ENCODE measurements at places on chromosomes 13 and 19.

GRCh38 chr19:33177417-33177979 lies 16.6 kb upstream of the LRP3 start:
- DNase-seq: no peak

DNA sequence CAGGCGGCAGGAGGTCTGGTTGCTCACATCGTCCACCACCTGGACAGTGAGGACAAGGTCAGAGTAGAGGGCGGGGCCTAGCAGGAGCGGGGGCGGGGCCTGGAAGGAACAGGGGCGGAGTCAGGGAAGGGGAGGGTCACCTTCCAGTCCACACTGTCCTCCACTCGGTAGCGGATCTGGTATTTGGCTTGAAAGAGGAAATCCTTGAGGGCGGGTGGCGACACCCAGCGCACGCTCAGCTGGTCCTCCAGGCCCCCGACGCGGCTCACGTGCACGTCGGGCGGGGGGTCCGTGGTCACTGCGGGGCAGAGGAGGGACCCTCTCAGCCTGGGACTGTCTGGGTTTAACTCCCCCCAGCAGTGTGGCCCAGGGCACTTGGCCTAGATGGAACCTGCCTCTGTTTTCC lies 8.2 kb downstream of the REX1BD start:
- peak; percentile 51 for DNase-seq

GRCh38 chr19:15318241-15318691 lies 14.1 kb downstream of the BRD4 start:
- no peak for DNase-seq

DNA sequence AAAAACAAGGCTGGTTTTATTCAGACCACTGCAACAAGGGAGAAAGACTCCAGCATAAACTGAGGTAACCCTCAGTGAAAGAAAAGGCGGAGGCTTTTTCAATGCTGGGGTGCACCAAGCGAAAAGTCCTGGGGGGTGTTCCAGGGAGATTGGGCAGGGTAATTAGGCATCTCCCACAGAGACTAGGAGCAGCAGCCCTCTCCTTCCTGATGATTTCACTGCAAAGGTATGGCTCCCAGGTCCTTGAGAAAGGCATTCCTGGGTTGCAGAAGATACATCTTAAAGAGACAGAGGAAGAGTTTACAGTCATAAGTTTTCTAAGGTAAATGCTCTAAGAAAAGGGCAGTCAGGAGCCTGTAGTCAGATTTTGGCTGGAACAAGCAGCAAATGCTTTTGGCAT lies 412.0 kb downstream of the FOXO1 start:
- no peak for DNase-seq

DNA sequence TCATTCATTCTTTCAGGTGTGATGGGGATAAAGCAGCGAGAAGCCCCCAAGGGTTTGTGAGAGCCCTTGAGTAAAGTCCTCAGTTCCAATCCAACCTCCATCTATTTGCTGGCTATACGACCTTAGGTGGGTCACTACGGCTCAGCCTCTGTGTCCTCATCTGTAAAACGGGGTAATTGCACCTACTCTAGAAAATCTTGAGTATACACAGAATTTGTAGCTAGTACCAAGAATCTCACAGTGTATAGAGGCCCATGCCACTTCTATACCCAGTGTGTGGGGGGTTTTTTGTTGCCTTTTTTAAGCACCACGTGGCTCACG lies 406 bp upstream of the DNMT1 start:
- DNase-seq: no peak

GRCh38 chr13:109874484-109875454 lies 88.4 kb upstream of the IRS2 start:
- DNase-seq: no peak

- no peak for DNase-seq
Observed at GRCh38 chr13:43329702-43330101, 306.3 kb downstream of the DNAJC15 start.

- DNase-seq: no peak
Observed at GRCh38 chr13:88014527-88014926, 343.4 kb downstream of the SLITRK5 start.

GRCh38 chr19:38781058-38781457 lies 7.7 kb upstream of the LGALS7 start:
- DNase-seq: no peak

- no peak for DNase-seq
Observed at GRCh38 chr13:75294110-75294509, 187.9 kb downstream of the TBC1D4 start.

Data from activated CD4-positive, alpha-beta T cell treated with anti-CD3 and anti-CD28 coated beads, Interleukin-2, amount 50 U/mL, for 48 hours (primary cell).